ENCODE measurements at places on chromosomes 5 and 9.

- no peak for DNase-seq
Measured at GRCh38 chr5:5341531-5342292, 80.8 kb upstream of the ICE1 start.

DNA sequence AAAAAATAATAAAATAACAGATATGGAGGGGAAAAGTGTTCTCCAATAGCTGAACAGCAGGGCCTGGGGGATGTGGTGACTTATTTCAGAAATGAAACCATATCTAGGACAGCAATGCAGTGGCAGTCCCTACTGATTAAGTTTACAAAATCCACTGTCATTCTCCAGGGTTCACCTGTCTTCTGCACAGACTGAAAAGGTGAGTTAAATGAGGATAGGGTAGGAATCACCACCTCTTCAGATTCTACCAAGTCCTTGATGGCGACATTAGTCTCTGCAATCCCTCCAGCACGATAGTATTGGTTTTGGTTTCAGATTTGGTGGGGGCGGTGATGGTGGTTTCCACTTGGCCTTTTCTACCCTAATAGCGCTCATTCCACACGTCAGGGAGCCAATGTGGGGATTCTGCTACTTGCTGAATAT is 32.3 kb upstream of the NPM1 start:
- DNase-seq: no peak

- DNase-seq: no peak
Measured at GRCh38 chr9:88690628-88691027, 155.7 kb downstream of the NXNL2 start.

GRCh38 chr5:7801891-7802614 is 48.9 kb downstream of the CFAP90 start:
- no peak for DNase-seq

GRCh38 chr9:81621785-81622259 is 67.5 kb downstream of the TLE1 start:
- no peak for DNase-seq

DNA sequence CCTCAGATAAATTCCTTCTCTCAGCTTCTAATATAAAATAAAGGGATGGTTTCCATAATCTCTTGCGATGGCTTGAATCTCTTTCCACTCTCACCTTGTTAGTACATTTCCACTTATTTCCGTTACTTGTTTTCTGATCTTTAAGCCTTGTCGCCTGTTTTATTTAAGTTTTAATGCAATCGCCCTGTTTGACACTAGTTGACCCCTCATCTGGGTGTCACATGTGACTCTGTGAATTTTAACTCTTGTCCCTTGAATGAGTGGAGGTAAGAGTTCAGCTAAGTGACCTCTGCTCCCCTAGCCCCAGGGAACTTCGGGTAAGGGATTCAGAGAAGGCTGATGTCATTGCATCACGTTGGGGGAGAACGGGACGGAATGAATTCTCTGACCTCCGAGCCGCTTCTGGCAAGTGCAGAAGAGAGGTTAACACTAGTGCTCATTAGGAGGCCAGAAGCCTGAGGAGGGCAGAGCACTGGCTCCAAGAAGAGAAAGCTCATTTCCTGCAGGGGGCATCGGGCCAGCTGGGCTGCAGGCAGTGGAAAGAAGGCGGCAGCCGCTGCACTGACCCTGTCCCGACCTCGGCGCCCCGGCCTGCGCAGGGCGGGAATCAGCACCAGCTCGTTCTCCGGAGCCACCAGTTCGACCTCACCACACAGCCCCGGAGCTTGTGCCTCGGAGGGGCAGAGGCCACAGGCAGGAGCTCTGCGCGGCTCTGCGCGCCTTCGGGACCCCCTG is 569 bp downstream of the HINT2 start:
- DNase-seq: peak; percentile 82

DNA sequence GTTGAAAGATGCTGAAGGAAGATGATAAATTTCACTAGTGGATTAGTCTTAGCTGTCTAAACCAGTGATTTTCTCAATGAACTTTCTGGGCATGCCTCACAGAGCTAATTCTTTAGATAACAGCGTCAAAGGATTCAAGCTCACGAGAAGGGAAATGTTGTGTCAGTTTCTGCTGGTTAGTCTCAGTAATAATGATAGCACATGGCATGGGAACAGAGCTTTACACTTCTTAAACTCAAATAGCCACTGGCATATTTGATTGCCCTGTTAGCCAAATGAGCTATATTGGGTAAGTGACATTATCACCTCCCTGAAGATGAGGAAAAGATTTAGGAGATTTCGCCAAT is 139.3 kb upstream of the NR3C1 start:
- DNase-seq: no peak

DNA sequence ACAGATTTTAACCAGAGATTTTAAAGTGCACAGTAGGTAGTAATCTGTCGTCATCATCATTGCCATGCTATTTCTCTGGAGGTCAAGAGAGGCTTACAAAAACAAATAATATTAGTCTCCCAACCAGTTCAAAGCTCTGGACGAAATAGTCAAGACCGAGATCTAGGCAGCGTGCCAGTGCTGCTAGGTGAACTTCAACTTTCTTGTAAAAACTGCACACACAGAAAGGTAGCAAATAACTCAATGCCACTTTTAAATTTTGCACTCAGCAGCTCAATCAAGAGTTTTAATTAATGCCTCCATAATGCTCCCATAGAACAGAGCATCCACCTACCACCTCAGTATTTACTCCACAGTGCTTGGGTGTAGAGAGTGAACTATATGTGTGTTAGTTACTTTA is 656.8 kb downstream of the IRX1 start:
- DNase-seq: no peak

DNA sequence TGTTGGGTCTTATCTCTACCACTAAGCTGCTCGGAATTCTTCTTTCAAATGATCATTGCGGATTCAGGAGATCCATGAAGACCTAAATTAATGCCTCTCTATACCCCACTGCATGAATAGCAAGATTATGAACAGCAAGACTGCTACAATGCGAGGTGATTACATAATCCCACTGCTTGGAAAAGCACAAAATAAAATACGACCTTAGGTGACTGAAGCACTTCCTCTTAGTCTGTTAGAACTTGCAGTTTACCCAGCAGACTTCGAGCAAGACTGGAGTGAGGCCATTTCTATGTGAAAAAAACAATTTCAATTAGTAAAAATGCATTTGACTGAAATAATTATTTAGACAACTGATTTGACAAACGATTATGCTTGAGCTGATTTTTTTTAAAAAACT is 59.8 kb downstream of the SH3RF2 start:
- no peak for DNase-seq

All from right atrium auricular region (tissue), 2 donors.